Neural crest cell (in vitro differentiated cells): ENCODE measurements at places on chromosomes 2 and 18.
A peak's percentile ranks its signal among the peaks of the same experiment; 100 is the strongest.

GRCh38 chr2:221454459-221455105 lies 117.5 kb downstream of the EPHA4 start:
- DNase-seq: no peak

- peak; percentile 31 for DNase-seq
Measured at GRCh38 chr2:26922405-26923188, 47.8 kb upstream of the MAPRE3 start.

- DNase-seq: no peak
Measured at GRCh38 chr2:9994462-9994861, 43.0 kb downstream of the GRHL1 start.

GRCh38 chr2:105439141-105439540 lies 40.3 kb upstream of the FHL2 start:
- DNase-seq: no peak

DNA sequence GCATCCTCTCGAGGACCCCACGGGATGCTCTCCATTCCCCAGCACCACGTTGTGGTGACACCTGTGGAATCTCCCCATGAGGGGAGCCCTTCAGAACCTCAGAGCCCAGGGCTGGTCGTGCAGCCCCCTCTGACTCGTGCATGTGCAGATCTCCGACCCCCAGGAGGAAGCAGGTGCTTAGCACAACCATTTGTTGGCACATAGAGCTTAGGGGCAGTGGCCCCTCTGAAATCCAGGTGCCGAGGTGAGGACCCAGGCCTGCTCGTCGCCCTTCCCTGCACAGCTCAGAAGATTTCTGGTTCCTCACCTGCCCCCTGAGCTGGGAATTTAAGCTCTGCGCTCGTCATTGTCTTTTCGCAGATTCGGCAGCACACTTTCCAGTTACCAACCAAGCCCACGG lies 1.3 kb upstream of the OTOS start:
- no peak for DNase-seq

DNA sequence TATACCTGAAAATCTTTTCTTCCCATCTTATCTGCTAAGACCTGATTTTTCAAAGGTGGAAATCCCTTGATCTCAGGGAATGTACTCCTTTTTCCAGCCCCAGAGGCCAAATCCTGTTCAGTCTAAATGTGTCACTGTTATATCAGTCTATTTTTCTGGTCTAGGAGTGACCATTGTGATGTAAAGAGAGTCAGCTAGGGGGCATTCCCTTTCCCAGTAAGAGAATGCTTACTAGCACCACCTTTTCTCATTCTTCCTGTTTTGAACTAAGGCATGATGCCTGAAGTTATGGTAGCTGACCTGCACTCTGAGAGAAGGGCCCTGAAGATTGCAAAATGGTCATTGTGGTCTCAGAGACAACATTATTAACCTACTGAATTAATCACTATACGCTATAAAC lies 124.1 kb upstream of the XIRP2 start:
- no peak for DNase-seq

DNA sequence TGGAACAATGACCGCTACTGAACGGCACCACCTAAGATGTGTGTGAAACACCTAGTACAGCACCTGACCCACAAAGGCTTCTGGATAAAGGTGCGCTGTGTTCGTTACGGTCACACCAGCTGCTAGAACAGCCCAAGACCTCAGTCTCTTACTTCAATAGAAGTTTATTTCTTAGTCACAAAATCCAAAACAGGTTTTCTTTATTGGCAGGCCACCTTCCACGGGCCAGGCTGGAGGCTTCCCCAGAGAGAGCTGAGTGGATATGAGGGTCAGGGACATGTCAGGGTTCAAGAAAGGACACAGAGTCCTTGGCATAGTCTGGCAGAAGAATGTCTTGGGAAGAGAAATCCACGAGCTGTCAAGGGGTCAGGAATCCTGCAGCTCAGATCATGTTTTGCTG lies 92.2 kb downstream of the COL6A3 start:
- DNase-seq: no peak

DNA sequence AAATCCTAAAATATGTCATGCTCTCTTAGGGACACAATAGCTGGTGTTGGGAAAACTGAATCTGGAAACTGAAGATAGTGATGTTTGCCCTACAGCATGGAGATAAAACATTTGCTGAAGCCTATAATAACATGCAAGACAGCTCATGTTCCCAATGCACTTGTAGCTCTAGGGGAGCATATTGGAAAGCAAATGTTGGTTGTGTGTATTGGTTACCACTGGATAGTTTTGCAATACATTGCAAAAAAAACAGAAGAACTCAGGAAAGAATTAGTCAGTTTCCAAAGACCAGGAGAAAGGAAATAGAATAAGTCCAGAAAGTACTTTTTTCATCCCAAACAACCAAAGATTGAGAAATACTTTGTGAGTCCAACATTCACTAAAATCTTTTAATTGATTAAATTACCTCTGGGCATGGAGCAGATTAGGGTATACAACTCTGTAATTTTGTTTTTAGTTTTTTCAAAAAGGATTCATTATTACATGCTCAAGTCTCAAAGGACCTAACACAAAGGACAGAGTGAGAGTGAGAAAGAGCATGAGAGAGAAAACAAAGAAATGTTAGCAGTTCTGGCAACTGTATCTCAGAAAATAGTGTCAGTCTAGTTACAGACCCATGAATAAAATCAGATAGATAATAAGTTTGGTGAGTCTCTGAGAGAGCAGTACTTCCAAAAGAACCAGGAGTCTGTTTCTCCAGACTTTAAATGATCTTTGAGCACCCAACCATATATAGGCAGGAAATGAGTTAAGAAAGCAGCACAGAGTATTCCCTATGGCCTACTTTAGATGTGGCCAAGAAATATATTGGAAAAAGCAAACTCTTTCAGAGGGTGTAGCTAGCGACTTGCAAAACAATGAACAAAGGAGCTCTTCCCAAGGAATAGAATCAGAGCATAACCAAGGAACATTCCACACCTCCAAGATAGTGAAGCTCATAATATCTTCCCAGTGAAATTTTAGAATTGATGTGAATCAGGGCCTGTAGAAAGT lies 36.6 kb upstream of the COL3A1 start:
- DNase-seq: no peak

DNA sequence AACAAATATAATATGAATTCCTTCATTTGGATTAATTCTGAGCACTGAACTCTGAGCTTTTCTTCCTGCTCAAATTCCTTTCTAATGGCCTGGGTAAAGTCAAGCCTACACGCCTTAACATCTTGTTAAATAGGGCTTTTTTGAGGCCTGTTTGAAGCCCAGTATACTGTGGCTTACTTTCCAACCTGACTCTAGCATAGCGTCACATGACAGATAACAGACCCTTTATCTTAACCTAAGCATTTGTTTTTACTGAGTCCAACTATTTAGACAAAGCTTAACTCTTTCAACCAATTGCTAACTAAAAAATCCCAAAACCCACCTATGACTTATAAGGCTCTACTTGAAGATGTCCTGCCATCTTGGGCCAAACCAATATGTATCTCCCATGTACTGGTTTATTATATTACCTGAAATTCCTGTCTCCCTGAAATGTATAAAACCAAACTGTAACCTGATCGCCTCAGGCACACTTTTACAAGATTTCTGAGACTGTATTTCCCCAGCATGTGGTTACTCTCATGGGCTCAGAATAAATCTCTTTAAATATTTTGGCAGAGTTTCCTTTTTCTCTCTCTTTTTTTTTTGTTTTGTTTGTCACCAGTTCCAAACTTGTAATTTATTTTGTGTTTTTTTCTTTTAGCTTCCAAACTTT lies 271.1 kb upstream of the VWC2L start:
- no peak for DNase-seq

GRCh38 chr2:96449174-96449573 lies 56.0 kb downstream of the NEURL3 start:
- no peak for DNase-seq

- DNase-seq: no peak
Measured at GRCh38 chr2:66539452-66539851, 104.5 kb downstream of the MEIS1 start.

- no peak for DNase-seq
Measured at GRCh38 chr2:88832311-88832991, 141.0 kb downstream of the RPIA start.

- no peak for DNase-seq
Measured at GRCh38 chr18:37986665-37987064, 421.1 kb upstream of the CELF4 start.

GRCh38 chr2:165529130-165529529 lies 59.6 kb downstream of the CSRNP3 start:
- DNase-seq: no peak

DNA sequence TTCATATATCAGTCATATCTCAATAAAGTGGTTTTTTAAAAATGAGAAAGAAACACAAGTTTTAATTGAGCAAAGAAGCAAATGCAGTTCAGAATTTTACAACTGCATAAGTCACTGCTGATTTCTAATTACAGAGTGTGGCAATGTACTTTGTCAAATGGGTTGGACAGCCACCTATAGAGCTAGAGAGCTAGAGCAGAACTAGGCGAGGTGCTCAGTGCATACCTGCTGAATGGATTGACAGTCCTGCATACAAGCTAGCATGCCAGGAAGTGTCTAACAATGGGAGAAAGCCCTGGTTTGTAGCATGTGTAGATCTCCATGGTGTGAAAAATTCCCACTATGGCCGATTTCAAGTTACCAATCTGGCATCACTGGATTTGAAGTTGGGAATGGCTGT lies 106.3 kb upstream of the CDCA7 start:
- no peak for DNase-seq
